ENCODE measurements at places on chromosomes 7 and 10. TPM values are rescaled to one million over a fixed set of nuclear protein-coding genes. Genes with fewer than 3 reads are reported as not detected.

- DNase-seq: no peak
Observed at GRCh38 chr7:2715341-2716231, 27.6 kb downstream of the AMZ1 start.

Gene IFIT1
- polyA plus RNA-seq: 16.1 TPM

- no peak for DNase-seq
Observed at GRCh38 chr7:69761290-69761922, 163.1 kb downstream of the AUTS2 start.

DNA sequence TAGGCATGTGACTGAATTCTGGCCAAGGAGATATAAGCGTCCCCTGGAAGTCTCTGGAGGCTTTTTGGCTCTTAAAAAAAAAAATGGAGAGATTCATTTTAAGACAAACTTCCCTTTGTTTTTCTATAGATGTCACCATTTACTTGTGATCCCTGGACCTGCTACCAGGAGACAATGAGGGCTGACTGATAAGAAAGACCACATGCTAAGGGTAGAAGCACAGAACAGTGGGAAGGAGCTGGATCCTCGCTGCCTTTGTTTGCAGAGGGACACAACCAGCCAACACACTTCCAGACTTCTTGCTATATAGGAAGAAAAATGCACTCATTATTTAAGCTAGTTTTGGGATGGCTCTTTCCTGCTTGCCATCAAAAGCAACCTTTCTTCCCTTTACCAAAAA is 172.2 kb downstream of the GRM8 start:
- DNase-seq: no peak

- no peak for DNase-seq
Observed at GRCh38 chr10:36441557-36441956, 683.8 kb upstream of the ANKRD30A start.

Gene AKR1B15
- polyA plus RNA-seq: not detected

- no peak for DNase-seq
Observed at GRCh38 chr10:132588301-132589013, 50.9 kb downstream of the INPP5A start.

DNA sequence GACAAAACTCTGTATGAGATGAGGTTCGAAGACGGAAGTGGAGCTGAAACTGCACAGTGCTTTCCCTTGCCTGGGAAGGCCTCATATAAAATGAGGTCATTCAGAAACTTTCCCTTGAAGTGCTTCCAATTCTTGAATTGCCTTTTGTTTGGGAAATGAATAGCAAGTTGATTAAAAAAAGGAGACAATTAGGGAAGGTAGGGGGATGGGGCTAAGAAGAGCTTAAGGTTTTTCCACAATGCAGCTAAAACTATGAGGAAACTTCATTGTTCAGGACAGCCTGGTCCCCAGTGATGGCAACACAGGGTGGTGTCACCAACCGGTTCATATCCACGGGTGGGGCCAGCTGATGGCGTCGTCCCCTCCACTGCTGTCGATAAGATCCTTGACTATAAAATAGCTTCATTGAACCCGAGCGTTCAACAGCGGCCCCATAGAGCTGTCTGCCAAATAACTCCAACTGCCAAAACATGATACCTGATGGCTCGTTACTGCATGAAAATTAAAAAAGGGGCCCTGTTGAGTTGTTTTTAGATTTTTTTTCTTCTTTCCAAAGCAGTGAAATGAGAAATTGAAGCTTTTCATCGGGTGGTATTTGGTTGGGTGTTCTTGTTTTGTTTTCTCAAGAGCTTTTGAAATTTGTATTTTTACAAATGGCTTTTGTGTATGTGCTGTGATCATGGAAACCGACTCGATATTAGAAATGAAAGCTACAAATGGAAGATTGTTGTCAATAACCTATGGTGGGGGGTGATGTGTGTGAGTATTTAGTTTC is 2.8 kb upstream of the CELF2 start:
- DNase-seq: no peak

- DNase-seq: no peak
Observed at GRCh38 chr10:34743814-34744213, 71.3 kb downstream of the PARD3 start.

Gene PRF1
- 0.65 TPM for polyA plus RNA-seq

DNA sequence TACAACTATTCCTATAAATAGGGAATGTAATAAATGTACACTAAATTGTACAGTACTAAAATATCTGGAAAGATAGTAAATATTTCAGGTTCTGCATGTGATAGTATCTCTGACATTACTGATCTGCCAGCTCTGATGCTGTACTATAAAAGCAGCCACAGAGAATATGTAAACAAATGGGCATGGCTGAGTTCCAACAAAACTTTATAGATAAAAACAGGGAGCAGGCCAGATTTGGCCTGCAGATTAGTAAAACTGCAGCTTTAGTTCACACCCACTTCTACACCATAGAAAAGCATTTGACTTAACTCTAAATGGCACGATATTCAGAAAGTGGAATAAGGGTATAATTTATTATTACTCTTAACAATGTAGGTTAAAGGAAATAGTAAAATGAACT is 18.8 kb upstream of the TLL2 start:
- no peak for DNase-seq

- no peak for DNase-seq
Observed at GRCh38 chr10:74851831-74852230, 25.4 kb downstream of the KAT6B start.

- DNase-seq: no peak
Observed at GRCh38 chr10:6053816-6054631, 8.1 kb downstream of the IL2RA start.

Gene STOX1
- polyA plus RNA-seq: not detected

DNA sequence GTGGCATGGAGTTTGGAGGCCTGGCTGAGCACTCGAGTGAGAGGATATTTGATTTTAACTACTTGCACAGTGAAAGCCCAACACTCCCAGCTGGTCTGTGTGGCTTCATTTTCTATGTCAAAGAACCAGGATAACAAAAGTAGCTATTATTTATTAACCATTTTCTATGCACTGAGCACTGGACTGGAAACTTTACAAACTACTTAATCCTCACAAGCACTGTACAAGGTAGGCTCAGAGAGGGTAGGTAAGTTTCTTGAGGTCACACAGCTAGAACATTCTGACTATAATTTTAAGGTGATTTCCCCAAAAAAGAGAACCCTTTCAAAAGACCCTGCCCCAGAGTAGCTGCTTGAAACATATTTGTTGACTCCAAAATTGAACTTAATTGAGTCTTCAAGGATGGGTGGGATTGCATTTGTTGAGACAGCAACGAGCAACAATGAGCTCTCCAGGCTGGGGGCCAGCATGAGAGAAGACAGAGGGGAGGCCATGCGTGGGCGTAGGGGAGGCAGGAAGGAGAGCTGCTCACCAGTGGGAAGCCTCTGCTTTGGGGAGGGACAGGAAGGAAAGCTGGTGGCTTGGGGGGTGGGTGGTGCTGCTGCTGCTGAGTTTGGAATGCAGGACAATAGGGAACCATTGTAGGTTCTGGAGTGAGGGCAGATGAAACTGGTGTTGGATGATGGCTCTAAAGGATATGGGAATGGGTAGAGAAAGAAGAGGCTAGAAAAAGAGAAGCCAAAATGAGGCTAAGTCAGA is 31.5 kb downstream of the FAM241B start:
- DNase-seq: no peak

GRCh38 chr10:91653219-91653870 is 20.5 kb upstream of the PPP1R3C start:
- no peak for DNase-seq

Gene LDB3
- 0.06 TPM for polyA plus RNA-seq

DNA sequence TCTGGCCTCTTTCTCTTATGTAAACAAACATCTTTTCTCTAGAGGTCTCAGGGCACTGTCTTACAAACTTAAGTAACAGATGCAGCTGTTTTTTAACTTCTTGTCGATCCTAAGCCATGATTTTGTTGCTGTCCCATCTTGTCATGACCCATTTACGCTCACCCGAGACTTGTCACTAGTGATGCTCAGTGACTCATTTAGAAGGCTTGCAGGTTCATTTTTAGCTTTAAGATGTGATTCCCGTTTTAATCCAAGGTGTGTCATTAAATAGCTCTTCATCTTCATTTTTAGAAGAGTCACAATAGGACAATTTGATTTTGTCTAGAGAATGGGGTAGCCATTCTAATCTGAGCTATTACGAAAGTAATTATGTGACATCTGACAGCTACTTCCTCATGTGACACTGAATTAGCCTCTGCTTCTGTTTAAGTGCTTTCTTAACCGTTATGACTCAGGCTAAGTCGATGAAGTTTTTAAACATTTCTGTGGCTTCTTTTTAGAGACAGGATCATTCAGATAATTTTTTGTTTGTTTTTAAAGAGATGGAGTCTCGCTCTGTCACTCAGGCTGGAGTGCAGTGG is 42.7 kb downstream of the SPDYE5 start:
- DNase-seq: peak; percentile 35

Gene HMX2
- polyA plus RNA-seq: 30.6 TPM

- no peak for DNase-seq
Observed at GRCh38 chr10:77012812-77013500, 624.7 kb downstream of the KCNMA1 start.

Gene STEAP1
- 2.5 TPM for polyA plus RNA-seq

GRCh38 chr7:120733143-120733542 is 124.8 kb downstream of the TSPAN12 start:
- no peak for DNase-seq

DNA sequence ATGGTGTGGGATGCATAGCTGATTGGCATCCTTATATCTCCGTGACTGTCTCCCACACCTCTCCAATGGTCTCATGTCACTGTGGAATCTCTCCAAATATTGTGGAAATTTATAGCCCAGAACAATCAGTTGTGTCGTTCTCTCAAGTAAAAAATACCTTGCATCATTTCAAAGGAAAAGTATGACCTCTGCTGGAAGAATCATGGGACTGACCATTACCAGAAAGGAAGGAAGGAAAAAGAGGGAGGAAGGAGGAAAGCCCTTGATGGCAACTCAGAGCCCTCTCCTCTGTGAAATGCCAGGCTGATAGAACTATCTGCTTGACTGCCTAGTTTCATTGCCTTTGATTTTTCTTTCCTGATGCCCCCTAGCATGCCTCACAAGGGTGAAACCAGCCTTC is 76.3 kb downstream of the FOXI2 start:
- no peak for DNase-seq

DNA sequence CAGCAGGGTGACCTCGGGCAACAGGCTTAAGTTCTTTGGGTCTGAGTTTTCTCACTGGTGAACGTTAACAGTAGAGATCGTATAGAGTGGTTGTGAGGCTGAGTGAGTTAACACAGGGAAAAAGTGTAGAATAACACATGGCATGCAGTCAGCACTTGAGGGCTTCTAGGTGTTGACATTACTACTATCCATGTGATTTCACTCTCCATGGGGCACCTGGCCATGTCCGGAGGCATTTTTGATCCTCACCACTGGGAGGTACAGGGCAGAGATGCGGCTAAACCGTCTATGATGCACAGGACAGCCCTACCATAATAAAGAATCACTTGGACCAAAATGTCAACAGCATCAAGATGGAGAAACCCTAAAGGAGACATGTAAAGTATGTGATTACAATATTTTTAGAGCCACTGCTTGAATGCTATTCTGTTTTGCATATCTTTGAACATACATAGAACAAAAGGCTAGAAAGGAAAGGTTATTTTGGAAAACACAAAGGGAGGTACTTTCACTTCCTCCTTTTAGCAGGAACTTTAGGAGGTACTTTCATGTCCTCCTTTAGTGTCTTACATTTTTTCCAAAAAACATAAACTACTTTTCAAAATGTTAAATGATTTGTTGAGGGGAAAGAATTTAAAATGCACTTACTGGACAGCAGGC is 44.3 kb downstream of the NOD1 start:
- DNase-seq: peak; percentile 27

Gene CREB5
- 50.6 TPM for polyA plus RNA-seq

Gene LFNG
- not detected for polyA plus RNA-seq

Gene FBXW4
- polyA plus RNA-seq: 9.3 TPM

DNA sequence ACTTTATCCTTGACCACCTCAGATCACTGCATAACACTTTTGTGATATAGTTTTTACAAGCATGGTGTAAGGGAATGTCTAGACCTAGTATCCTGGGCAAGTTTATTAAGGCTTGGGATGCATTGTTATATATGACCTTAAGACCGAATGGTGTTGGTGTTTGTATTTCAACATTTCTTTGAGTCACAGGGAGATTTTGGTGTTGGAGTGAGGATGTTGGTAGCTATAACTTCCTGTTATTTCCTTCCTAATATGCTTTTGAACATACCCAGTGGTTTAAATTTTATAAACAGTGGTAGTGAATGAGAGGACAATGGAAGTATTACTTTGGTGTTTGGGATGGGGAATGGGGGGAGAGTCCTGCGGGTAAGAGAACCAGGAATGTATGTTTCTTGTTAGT is 2.6 kb downstream of the EXOC4 start:
- no peak for DNase-seq

DNA sequence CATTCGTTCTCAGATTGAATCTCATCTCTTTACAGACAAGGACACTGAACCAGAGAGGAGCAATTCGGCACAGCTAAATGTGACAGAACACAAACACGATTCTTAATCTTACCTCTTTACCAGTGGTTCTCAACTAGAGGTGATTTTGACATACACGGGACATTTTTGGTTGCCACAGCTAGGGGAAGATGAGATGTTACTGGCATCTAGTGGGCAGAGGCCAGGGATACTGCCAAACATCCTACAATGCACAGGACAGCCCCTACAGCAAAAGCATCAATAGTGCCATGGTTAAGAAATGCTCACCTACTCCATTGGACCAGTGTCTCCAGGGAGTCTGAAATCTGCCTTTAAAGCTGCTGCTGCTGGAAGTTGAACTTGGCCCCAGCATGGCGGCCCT is 27.3 kb downstream of the PDE1C start:
- DNase-seq: no peak

DNA sequence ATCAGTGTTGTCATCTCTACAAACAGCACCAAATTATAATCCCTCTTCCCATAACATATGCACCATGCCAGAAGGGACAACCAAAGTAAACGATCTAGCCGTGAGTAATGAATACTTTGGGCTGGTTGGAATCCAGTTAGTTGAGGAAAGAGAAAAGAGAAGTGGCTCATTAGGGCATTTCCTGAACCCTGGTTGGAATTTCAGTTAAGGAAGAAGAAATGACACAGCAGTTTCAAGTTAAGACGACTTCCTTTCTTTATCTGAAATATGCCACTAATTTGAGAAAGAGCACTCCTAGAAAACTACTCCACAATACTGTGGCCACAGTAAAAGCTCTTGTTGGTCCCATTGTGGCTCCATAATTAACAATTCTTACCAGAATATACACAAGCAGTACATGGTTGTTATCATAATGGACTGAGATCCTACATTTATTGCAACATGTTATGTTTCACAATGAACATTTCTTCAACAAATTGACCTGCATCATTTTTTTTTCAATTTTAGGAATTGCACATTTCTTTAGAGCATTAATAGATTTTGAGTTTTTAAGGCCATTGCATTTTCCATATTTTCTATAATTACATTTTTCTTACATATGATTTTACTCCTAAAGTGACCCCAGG is at the start of gene TFEC:
TSS of gene TFEC (minus strand) at position 113 of the 626 bp plus-strand sequence. CDS start 46,322 bp downstream, outside the sequence.
- no peak for DNase-seq

DNA sequence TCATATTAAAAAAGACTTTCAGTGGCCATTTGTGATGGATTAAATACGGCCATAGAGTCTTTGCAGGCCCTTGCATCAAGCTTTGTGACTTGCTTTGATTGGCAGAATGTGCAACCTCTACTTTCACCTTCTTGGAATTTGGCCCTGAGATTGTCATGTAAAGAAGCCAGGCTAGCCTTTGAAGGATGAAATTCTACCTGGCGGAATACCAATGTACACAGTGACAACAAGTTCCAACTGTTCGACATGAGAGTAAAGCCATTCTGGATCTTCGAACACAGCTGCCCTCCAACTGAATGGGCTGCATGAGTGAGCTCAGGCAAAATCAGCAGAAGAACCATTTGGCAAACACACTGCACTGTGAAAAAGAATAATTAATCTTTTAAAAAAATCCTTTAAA is 321.3 kb downstream of the PHF14 start:
- DNase-seq: no peak

Gene SPDYE9
- polyA plus RNA-seq: 1.8 TPM

Data from GM12878 (cell line).